ENCODE measurements at places on chromosomes 13 and 19. TPM values are rescaled to one million over a fixed set of nuclear protein-coding genes. Genes with fewer than 3 reads are reported as not detected.

Gene PEAK3
- total RNA-seq, result 1.4 TPM

DNA sequence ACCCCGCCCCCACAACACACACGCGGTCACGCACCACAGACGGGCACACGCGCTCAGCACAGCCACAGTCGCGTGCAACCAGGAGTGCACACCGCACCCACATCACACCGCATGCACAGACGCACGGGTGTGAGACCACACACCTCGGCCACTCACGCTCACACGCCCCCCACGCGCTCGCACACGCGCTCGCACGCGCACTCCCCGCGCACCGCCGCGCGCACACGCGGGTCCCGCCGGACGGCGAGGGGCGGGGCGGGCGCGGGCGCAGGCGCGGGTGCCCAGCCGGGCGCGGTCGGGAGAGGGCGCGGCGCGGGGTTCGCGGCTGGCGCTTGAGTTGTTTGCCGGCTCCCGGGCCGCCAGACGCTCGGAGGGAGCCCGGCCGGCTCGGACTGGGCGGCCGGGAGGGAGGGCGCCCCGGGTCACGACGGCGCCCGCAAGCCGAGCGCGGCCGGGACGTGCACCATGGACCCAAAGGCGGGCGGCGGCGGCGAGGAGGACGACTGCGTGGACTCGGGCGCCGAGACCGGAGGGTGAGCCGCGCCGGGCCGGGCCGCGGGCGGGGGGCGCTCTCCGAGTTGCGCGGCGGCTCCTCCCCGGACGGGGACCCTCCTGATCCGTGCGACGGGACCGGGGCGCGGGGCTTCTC, at the start of gene FAM124A:
Gene FAM124A (plus strand): TSS at position 362 of the 649 bp plus-strand sequence. CDS start 104 bp downstream, at position 466.
- DNase-seq, result peak; percentile 60

- no peak for DNase-seq
Measured at GRCh38 chr13:24212674-24213073, 52.2 kb downstream of the SPATA13 start.

GRCh38 chr13:35977060-35977459, 154.1 kb downstream of the DCLK1 start:
- DNase-seq, result no peak

- no peak for DNase-seq
Measured at GRCh38 chr13:45441633-45442032, 23.1 kb upstream of the COG3 start.
